ENCODE measurements at places on chromosomes 7 and 10. TPM values are rescaled to one million over a fixed set of nuclear protein-coding genes. Genes with fewer than 3 reads are reported as not detected.

Gene ABCB8
- total RNA-seq, result 33.0 TPM

DNA sequence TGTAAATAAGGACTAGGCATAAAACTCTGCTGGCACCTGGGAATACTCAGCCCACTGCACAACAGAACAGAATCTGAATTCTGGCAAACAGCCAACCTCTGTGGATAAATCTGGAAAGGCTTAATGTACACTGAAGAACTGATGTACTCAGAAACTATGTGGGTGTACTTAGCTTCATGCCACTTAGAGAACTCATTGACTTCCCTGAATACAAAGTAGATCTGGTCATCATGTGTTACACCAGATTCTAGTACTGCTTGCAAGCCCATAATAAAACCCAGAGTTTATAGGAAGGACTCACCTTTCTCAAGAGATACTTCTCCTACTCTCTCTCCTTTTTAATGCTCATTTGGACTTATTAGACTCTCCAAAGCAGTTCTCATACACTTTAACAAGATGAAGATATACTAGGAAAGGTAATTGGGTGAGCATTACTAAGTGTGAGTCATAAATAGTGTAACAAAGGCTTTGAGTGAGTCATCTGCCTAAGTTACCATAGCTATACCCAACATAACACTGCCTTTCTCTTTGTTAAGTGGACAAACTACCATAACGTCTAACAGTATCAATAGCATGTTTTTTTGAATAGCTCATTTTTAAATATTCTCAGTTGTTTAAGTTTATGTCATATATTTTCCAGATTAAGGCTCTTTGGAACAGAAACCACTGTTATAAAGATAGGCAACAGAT, 309.1 kb downstream of the MDFIC start:
- DNase-seq, result peak; percentile 95

DNA sequence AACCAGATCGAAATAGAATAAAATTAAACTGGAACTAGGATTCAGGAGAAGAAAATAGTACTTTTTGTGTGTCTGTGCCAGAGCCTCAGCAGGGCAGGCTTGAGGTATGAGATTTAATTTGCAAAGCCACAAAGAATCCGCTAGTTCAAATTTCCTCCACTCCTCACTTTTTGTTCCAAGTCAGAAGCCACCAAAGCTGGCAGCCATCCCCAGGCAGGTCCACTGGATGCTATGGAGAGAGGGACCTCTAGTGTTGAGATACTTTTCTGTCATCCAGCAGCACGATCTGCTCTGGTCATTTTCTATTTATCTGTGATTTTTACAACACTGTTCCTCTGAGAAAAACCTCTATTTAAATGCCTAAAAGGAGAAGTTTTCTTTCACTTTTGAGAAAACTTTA, 147.9 kb upstream of the FRMD4A start:
- peak; percentile 57 for DNase-seq

DNA sequence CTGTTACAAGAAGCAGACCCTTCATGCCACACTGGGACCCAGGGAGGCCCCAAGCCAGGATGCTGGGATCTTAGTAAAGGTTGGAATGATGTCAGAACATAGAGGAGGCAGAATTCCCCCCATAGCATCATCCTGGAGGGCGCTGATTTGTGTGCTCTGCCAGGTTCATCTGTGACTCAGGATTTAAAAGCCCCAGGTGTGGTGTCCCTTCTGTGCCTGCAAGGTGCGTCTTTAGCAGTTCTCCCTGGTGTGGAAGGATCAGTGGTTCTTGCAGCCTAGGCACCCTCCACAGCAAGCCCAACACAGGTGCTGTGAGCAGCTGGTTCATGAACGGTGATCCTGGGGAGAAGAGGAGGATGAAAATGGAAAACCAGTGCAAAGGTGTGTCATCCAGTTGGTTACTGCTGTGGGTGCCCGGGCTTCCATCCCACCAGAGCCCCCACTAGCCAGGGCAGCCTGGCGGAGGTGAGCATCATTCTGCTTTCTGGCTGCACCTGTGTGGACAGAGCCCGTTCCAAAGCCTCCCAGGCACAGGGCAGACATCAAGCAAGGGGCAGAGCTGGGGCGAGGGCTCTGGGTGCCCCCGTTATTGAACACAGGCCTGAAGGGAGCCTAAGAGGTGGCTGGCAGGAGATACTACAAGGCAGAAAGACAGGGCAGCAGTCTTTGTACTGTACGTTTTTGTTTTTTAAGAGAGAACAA, 49.5 kb downstream of the IKZF1 start:
- no peak for DNase-seq

Gene EIF3B
- 185 TPM for total RNA-seq

Gene C10orf143
- total RNA-seq, result 2.4 TPM

- DNase-seq, result no peak
Measured at GRCh38 chr7:110507832-110508231, 583.1 kb upstream of the LRRN3 start.

DNA sequence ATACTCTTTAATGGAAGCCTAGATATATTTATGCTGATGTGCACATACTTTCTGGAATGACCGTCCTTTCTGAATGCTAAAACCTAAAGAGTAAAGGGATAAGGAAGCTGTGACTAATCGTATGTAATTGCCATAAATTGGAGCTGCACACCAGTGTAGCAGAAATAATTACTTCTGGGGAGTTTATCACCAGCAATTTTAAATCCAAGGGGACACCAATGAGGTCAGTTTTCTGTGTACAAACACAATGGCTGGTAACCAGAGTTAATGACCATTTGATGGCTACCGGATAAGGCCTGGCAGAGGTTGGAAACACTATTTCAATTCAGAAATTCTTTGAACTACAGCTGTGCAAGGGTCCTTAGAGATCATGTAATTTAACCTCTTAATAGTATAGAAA, 670.1 kb downstream of the REEP3 start:
- DNase-seq, result no peak

DNA sequence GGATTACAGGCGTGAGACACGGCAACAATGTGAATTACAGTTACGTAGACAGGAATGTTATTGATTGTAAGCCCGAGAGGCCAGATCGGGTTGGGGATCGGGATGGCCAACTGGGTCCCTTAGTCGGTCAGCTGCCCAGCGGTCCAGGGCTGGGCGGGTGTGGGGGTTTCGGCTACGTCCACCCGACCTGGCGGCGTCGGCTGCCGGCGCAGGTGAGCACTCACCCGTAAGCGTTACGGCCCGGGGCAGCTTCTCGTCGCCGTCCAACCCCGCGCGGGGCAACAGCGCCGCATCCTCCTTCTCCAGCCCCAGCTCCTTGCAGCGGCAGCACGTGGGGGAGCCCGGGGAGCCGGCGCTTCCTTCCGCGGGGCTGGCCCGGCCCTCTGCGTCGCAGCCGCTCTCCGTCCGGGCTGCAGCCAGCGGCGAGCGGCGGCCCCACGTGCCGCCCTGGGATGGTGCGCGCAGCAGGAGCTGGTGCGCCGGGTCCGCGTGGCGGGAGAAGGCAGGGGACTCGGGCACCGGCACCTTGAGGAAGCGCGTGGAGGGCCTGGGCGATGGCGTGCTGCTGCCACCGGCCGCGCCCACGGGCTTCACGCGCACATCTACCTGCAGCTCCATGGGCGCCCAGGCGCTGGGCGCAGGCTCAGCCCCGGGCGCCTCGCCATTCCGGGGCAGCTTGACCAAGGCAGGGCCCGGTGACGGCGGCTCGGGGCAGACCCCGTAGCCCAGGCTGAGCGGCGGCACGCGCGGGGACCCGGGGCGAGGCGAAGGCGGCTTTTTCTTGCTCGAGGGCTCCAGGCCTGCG, 609 bp downstream of the KLRG2 start:
- no peak for DNase-seq

GRCh38 chr7:108010377-108010776, 7.4 kb upstream of the LAMB1 start:
- DNase-seq, result no peak

- no peak for DNase-seq
Measured at GRCh38 chr10:127872871-127873600, 19.7 kb downstream of the CLRN3 start.

DNA sequence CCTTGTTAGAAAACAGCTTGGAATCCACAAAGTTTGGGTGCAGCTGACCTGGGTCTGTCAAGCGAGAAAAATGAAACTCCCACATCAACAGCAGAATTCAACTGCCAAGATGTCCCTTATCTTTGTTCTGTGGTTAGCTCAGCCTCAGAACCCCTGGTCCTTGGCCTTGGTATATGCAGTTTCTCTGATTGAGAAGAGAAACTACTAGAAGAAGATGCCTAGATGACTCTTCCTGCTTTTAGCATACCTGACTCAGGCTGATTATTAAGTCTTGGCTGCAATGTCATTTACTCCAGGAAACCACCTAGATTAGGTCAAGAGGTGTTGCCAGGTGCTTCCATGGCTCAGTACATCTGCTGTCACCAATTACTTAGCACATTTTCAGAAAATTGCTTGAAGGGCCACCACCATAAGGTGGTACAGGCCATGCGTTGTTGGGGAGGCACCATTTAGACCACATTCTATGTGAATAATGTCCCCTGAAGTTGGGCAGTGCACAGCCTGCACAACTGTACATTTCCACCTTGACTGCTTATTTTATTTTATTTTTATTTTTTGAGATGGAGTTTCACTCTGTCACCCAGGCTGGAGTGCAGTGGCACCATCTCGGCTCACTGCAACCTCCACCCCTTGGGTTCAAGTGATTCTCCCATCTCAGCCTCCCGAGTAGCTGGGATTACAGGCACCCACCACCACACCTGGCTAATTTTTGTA, 59.4 kb upstream of the ZNF438 start:
- no peak for DNase-seq

Gene CTAGE4
- not detected for total RNA-seq

GRCh38 chr7:40001649-40002048, 51.6 kb downstream of the CDK13 start:
- no peak for DNase-seq

Gene ABCA13
- not detected for total RNA-seq

- DNase-seq, result no peak
Measured at GRCh38 chr7:109259151-109259550, 689.5 kb downstream of the DNAJB9 start.

Gene KLF14
- not detected for total RNA-seq

DNA sequence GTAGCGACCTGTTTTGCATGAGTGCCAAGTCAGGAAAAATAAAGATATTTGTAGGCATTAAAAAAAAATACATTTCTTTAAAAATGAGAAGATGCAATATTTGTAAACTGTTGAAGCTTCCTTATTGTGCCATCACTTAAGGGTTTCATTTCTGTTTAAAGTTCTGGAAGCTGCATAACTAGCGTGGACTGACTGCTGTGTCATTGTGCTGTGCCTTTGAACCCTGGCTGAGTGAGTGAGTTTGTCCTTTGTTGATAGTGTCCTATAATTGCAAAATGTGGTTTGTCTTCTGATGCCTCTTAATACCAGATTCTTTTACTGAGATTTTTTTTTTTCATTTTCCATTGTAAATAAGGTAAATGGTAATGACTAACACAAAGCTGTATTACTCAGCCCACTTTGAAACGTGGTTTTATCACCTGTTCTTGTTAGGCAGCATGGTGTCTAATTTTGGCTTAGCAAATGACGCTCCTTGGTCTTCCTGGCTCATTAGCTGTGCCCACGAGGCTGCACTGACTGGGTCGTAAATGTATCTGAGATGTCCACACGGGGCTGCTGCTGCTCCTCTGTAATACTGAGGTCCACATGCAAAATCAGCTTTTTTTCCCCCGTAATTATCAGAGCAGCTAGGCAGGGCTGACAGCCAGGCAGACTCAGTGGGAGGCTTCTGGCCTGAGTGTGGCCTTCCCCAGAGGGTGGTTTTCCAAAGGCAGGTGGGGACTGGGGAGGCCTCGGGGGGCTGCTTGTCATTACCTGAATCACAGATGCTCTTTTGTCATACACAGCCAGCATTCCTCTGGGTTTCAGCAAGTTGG, 14.8 kb downstream of the ZSCAN25 start:
- no peak for DNase-seq

- no peak for DNase-seq
Measured at GRCh38 chr10:128049226-128050120, 76.8 kb downstream of the MKI67 start.

GRCh38 chr10:110444004-110444337, 53.7 kb upstream of the DUSP5 start:
- no peak for DNase-seq

GRCh38 chr10:36412942-36413341, 712.5 kb upstream of the ANKRD30A start:
- no peak for DNase-seq

- DNase-seq, result no peak
Measured at GRCh38 chr7:159148430-159149395, 4.0 kb upstream of the VIPR2 start.

DNA sequence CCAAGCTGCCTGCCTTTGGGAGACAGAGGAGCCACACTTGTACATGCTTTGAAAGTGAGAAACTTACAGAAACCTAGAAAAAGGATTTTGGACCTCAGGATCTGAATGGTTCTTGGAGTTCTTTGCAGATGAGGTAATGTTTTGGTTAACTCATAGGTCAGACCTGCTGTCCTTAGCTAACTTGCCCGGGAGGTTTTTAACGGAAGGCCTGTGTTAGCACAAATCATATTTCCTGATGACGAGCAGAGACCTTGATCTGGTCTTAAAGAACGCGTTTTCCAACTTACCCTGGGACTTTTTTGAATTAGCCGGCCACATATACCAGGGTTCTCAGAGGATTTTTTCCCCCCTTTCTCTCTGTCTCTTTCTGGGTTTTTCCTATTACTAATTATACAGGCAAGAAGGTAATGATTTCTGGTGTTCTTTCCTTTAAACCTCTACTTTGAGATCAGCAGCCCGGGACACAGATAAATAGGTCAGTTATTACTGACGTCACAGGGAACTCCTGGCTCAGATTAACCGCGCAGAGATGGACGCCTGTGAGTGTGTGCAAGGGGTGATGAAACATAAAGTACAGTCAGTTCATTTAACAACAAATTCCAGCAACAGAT, 101.7 kb upstream of the KLF6 start:
- peak; percentile 86 for DNase-seq

DNA sequence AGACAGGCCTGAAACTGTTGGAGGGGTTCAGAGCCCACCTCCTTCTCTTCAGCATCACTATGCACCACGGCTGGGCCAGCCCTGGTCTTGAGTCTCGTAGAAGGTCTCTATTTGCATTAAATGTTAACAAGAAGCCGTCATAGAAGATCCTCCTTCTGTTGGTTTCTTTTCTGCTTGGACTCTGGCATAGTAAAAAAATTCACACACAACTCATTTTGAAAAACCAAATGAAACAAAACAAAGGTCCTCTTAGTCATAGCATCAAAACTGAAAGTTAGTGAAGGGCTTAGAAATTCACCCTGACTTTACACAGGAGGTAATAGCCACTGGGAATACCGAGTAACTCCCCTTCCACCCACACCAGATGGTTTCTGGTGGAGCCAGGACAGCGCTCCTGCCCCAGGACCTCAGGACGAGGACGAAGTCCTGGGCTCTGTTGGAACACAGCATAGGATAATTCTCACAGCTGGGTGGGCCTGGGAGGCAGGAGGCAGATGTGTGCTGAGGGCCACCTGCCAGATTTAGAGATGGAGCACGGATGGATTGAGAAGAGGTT, 248.4 kb upstream of the KLF6 start:
- DNase-seq, result no peak

- no peak for DNase-seq
Measured at GRCh38 chr7:110623436-110623835, 467.5 kb upstream of the LRRN3 start.

GRCh38 chr10:131944976-131945695, 36.6 kb downstream of the BNIP3 start:
- DNase-seq, result no peak

GRCh38 chr10:133042061-133042460, 45.7 kb upstream of the ADGRA1 start:
- DNase-seq, result no peak

All from HFFc6 (cell line).